ENCODE measurements at places on chromosomes 4 and X.

DNA sequence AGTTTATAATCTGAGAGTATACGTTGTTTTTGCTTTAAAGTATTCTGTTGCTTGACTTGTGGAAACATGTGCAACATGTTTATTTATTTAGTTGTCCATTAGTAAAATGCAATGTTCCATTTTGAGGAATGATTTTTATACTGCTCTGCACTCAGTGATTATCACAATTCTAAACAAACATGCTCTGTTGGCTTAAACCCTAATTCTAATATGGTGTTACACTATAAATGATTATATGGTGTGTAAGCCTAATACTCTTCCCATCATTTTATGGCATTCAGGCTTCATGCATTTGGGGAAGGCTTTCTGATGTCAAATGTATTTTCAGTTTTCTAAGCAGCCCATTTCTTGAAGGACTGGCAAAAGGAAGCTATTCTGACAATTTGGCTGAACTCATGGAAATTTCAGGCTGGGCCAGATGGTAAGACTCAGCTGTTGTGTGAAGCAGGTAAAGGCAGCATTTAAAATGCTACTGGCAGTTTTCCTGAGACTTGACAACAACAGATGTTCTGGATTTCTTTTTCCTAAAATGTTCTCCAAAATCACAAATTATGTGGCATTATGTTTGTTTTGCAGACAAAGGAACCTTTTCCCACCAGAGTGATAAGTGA lies 336.7 kb upstream of the GNPDA2 start:
- peak; percentile 13 for DNase-seq

DNA sequence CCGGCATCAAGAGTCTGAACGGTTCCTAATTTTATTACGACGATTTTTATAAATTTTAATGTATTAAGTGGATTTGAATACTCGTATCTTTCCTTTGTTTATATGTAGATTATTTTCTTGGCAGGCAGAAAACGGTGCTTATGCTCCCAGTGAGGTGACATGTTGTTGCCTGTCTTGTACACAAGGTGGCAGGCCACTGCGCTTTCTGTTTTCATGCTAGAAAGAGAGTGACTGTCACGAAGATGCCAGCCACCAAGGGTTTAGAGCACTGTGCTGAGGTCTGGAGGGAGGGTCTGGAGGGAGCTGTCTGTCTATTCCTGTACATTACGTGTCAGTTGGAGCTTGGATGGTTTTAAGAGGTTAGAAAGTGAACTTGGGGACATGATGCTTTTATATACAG lies 87.7 kb downstream of the SHROOM2 start:
- DNase-seq: no peak

GRCh38 chrX:19373351-19373891 lies 29.7 kb downstream of the PDHA1 start:
- no peak for DNase-seq

GRCh38 chr4:165967486-165967885 lies 94.4 kb downstream of the TLL1 start:
- no peak for DNase-seq

- no peak for DNase-seq
Observed at GRCh38 chr4:88225232-88226105, 58.9 kb downstream of the PPM1K start.

DNA sequence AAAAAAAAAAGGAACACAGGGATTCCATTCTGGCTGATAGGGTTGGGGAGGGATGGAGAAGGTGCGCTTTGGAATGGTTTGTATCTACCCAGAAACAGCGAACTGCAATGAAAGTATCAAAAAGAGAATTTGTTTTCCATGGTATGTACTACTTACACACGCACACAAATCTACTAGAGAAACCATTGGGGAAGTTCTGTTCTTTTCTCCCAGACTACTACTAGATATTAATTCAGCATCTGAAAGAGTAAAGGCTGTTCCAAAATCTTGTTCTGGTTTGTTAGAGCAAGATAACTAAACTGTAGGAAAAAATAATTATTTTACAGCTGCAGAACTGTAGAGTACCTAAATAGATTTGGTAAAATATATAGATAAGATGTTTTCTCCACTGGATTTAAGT lies 118.4 kb downstream of the CBR4 start:
- DNase-seq: no peak

DNA sequence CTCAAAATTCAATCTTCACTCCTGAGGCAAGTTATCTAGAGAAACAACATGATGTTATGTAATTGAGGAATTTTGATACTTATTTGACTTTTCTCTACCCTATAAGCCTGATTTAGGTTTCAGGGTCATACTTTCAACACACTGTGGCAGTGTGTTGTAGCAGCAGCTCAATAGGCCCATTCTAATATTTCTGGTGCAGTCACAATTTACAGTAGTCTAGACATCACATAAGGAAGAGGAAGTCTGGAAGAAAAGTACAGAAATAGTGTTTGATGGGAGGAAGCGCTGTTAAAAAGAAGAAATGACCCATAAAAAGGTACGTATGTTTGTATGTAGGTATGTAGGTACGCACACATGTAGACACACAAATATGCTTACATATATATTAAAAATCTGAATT lies 194.3 kb downstream of the ARHGAP24 start:
- no peak for DNase-seq

DNA sequence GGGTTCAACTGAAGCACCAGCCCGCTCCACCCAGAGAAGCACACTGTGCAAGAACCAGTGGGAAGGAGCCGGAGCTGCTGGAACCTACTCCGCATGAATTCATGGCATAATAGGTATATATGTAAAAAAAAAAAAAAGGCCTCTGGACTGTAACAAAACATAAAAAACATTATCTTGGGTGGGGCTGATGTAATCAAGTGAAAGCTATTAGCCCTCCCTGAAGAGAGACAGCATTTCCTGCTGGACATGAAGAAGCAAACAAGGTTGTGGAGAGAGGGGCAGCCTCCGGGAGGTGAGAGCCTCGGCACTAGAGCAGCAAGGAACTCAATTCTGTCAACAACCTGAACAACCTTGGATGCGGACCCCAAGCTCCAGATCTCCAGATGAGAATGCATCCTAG lies 50.7 kb downstream of the PLAC1 start:
- no peak for DNase-seq
